Activated naive CD8-positive, alpha-beta T cell treated with anti-CD3 and anti-CD28 coated beads, Interleukin-2, amount 10 ng/mL, durations not matched to agents 7 days and 5 days (primary cell): ENCODE measurements at places on chromosomes 12 and 14.

DNA sequence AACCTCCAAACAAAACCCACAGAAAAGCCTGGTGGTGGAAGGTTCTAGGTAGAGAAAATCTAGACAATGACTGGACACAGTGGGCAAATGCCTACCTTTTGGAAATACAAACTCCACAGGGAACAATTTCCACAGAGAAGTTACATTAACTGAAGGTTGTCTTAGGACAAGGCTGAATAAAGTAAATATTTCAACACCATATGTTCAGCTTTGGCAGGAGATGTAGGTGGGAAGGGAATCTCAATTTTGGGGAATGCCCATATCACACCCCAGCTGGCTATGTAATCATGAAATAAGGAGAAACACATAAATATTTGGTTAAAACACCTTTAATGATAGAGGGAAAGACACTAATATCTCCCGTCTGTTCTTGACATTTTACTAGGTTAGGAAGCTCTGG is 5.4 kb downstream of the SALL2 start:
- peaks cover 2% of the 10 kb centered on the region for H3K4me1 ChIP-seq
- H3K36me3 ChIP-seq, result no peaks in the 10 kb centered on the region
- no peak overlapping the region for H3K4me3 ChIP-seq
- peaks cover 9% of the 10 kb centered on the region for H3K27me3 ChIP-seq

DNA sequence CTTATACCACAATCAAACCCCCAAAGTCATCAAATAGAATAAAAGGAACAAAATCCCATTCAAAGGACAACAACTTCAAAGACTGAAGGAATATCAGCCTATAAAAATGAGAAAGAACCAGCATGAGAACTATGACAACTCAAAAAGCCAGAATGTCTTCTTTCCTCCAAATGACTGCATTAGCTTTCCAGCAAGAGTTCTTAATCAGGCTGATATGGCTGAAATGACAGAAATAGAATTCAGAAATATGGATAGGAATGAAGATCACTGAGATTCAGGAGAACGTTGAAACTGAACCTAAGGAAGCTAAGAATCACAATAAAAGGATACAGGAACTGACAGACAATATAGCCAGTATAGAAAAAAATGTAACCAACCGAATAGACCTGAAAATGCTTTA is 109.5 kb downstream of the SINHCAF start:
- no peaks in the 10 kb centered on the region for H3K36me3 ChIP-seq
- no peak overlapping the region for H3K4me3 ChIP-seq
- H3K4me1 ChIP-seq, result no peaks in the 10 kb centered on the region
- H3K27ac ChIP-seq, result no peak overlapping the region

DNA sequence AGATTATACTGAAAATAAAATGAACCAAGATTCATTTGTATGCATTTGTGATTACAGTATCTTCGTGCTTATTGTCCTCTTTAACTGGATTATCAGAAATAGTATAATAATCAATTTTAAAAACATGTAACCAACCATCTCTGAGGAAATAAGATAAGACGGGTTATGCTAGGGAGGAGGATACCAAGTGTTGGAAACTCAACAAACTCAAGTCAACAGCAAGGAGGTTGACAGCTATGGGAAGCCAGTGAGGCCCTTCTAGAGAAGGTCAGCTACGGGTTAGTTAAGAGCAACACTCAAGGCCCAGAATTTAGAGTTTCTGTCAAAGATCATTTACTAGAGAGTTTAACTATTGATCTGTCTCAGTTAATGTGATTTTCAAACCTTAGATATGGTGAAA is 137.2 kb downstream of the PDZRN4 start:
- no peaks in the 10 kb centered on the region for H3K4me1 ChIP-seq
- no peak overlapping the region for H3K4me3 ChIP-seq
- H3K27ac ChIP-seq, result no peak overlapping the region

DNA sequence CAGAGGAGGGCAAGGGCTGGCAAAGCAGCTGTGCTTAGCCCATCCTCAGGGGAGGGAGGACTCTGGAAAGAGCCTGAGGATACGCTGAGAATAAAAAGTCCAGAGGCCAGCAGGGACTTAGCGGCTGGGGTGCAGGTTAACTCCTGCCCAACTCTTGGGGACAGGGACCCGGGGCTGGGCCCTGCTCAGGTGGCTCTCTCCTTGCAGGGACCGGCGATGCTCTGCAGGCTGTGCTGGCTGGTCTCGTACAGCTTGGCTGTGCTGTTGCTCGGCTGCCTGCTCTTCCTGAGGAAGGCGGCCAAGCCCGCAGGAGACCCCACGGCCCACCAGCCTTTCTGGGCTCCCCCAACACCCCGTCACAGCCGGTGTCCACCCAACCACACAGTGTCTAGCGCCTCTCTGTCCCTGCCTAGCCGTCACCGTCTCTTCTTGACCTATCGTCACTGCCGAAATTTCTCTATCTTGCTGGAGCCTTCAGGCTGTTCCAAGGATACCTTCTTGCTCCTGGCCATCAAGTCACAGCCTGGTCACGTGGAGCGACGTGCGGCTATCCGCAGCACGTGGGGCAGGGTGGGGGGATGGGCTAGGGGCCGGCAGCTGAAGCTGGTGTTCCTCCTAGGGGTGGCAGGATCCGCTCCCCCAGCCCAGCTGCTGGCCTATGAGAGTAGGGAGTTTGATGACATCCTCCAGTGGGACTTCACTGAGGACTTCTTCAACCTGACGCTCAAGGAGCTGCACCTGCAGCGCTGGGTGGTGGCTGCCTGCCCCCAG is 2.8 kb downstream of the B3GNT4 start:
- peaks cover 11% of the 10 kb centered on the region for H3K36me3 ChIP-seq
- no peak for DNase-seq
- H3K4me1 ChIP-seq, result peaks cover 8% of the 10 kb centered on the region
- no peak overlapping the region for H3K27ac ChIP-seq
- H3K27me3 ChIP-seq, result peaks cover 24% of the 10 kb centered on the region

DNA sequence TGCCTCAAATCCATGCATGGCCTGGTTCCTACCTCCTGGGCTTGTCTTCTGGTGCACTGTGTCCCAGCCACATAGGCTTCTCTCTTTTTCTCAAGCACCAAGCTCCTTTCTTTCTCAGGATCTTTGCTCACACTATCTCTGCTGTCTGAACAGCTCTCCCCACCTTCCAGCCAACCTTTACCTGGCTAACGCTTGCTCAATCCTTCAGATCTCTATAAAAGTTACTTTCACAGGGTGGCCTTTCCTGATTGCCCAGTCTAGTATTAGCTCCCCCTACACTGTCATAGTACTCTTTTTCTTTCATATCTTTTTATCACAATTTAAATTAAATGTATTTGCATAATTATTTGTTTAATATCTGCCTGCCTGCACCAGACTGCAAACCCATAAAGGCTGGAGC is 3.8 kb downstream of the PARP11 start:
- peaks cover 49% of the 10 kb centered on the region for H3K36me3 ChIP-seq
- no peak for DNase-seq
- H3K27me3 ChIP-seq, result no peaks in the 10 kb centered on the region
- peak overlapping the region; percentile 98 for H3K4me3 ChIP-seq

- DNase-seq, result no peak
- no peaks in the 10 kb centered on the region for H3K4me1 ChIP-seq
- no peak overlapping the region for H3K27ac ChIP-seq
- H3K4me3 ChIP-seq, result no peak overlapping the region
- no peaks in the 10 kb centered on the region for H3K27me3 ChIP-seq
Measured at GRCh38 chr12:64532734-64533351, 77.5 kb upstream of the RASSF3 start.

DNA sequence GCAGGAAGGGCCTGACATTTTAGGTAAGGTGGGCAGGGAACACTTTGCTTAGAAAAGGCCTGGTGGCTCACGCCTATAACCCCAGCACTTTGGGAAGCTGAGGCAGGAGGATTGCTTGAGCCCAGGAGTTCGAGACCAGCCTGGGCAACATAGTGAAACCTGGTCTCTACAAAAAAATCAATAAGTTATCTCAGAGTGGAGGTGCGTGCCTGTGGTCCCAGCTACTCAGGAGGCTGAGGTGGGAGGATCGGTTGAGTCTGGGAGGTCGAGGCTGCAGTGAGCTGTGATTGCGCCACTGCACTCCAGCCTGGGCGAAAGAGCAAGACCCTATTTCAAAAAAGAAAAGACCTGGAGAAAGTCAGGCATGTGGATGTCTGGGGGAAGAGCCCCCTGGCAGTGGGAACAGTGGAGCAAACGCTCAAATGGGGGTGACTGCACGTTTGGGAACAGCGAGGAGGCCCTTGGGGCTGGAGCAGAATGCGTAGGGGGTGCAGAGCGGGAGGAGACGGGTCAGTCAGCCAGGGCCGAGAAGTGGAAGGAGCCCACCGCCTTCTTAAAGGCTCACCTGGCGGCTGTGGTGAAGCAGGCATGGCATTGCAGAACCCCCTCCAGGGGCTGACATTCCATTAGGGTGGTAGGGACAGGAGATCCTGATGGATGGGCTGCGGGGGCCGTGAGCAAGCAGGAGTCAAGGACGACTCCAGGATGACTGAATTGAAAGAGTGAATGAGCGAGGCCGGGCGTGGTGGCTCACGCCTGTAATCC is 6.2 kb upstream of the KIF26A start:
- no peaks in the 10 kb centered on the region for H3K4me1 ChIP-seq
- no peak overlapping the region for H3K27ac ChIP-seq

- no peak overlapping the region for H3K4me3 ChIP-seq
- H3K27me3 ChIP-seq, result no peaks in the 10 kb centered on the region
- H3K4me1 ChIP-seq, result no peaks in the 10 kb centered on the region
- H3K27ac ChIP-seq, result no peak overlapping the region
Measured at GRCh38 chr14:29607169-29607568, 320.5 kb downstream of the PRKD1 start.
